ENCODE measurements at places on chromosomes 4 and X. TPM values are rescaled to one million over a fixed set of nuclear protein-coding genes. Genes with fewer than 3 reads are reported as not detected.

UCP1 gene
- not detected for total RNA-seq

- no peak for DNase-seq
These were observed 2384.1 kb downstream of the PCDH7 start for GRCh38 chr4:33104273-33104672.

DNA sequence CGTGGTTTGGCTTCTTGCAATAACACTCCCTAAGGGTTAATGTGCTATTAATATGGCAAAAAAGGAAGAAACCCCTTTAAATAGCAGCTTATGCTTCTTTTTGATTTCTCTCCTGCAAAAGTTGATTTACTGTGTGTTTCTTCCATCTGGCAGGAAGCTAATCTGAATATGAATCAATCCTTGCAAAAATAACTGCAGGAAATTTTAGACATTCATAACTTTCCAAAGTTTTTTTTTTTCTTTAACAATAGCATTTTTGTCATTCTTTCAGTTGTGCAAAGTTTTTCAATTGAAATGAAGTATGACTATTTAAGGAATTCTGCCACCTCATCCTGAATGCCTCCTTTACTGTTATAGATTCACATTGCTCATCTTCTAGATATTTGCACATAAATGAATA, 115.6 kb downstream of the SPANXA1 start:
- DNase-seq: no peak

DNA sequence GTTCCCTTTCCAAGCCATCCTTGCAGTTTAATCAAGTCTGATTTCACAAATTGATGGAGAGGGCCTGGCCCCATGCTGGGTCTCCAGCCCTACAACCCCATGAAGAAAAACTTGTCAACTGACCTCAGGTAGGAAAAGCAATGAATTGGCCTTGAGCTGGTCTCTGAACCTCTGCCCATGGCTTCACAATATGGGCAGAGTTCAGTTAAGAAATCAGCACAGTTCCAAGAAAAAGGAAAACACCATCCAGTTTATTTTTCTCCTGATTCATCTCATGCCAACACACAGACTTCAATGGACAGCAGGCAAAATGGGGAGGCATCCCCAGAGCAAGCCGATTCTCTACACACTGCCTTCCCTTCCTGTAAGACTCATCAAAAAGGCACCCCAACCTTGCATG, 3.3 kb downstream of the RIPPLY1 start:
- no peak for DNase-seq

SPATA4 gene
- total RNA-seq: 0.57 TPM

- DNase-seq: no peak
These were observed 21.4 kb upstream of the AFAP1 start for GRCh38 chr4:7960790-7961655.

GRCh38 chrX:119292445-119292844, 56.4 kb downstream of the PGRMC1 start:
- DNase-seq: no peak

DNA sequence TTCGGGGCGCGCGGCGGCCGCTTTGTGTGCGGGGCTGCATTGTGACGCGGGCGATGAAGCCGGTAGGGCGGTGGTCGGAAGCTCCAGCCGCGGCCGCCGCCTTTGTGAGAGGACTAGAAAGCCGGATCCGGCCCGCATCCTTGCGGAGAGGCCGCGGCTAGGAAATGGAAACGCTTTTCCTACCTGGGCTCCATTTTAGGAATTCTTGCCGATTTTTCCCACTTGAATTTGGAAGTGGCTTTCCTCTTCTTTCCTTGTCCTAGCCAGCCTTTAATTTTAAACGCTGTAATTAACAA, 708 bp downstream of the TMSB4X start:
- no peak for DNase-seq

SPARCL1 gene
- 62.3 TPM for total RNA-seq

ANOS1 gene
- total RNA-seq: 9.7 TPM

GRCh38 chr4:7427361-7427760, 7.4 kb downstream of the PSAPL1 start:
- no peak for DNase-seq

N4BP2 gene
- 23.7 TPM for total RNA-seq

GRCh38 chr4:120207021-120207420, 140.4 kb upstream of the MAD2L1 start:
- DNase-seq: no peak

GRCh38 chrX:129787336-129788055, 7.7 kb downstream of the SASH3 start:
- no peak for DNase-seq

GSX2 gene
- not detected for total RNA-seq

DNA sequence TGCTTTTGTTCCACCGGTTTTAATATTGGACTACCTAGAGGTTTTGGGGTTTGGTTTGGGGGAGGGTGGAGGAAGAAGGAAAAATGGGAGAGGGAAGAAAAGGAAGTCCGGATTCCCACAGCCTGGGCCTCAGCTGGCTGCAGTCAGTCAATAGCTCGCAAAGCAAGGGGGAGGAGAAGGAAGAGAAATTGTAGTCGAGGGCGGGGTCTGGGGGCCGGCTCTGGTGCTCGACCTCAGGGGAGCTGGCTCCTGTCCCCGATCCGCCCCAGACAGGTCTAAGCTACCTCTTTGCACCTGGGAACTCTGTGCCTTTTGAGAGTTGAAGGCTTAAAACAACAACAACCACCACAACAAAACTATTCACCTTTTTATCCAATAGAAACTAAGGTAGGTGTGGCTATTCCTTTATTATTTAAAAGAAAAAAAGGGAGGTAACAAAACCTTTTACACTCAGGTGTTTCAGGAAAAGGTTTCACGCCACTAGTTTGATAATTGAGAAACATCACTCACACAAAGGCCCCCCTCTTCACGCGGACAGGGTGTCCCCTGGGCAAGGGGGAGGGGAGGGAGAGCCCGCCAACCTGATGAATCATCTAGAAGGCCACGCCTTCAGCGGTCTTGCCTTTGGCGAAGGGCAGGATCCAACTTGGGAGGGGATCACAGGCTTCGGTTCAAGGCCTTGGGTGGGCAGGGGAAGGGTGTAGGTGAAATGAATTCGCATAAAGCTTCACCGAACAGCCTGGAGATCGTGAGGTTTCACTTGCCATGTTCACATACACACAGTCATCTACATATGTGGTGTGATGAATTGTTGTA, 1.6 kb upstream of the LNX1 start:
- peak; percentile 73 for DNase-seq

SPIN3 gene
- total RNA-seq: 8.5 TPM

- DNase-seq: no peak
These were observed 67.1 kb downstream of the ACOX3 start for GRCh38 chr4:8373270-8373972.

AMTN gene
- not detected for total RNA-seq

PARM1 gene
- total RNA-seq: 13.2 TPM

DNA sequence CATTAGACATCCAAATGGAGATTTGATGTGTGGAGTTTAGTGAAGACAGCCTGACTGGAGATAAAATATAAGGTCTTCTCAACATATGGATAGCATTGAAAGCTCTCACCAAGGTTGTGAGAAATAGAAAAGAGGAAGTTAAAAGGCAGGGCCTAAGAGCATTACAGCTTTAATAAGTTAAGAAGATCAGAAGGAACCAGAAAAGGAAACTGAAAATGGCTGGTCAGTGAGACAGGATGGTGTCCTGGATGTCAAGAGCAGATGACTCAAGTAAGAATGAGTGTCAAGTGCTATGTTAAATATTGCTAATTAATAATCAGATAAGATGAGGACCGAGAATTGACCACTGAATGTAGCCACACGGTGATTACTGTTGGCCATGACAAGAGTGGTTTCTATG, 642.9 kb downstream of the STPG2 start:
- DNase-seq: no peak

DNA sequence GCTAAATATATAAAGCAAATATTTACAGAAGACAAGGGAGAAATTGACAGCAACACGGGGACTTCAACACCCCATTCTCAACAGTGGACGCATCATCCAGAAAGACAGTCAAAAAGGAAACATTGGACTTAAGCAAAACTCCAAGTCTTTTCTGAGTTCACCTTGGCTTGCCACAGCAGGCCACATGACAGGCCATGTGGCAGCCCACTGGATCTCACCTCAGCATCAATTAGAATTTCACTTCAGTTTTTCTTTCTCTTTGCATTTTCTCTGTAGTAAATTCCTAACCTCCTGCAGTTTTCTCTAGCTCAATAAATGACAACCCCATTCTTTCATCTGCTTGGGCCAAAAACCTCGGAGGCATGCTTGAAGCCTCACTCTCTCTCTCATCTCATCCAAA, 12.4 kb downstream of the SMIM9 start:
- DNase-seq: no peak

DNA sequence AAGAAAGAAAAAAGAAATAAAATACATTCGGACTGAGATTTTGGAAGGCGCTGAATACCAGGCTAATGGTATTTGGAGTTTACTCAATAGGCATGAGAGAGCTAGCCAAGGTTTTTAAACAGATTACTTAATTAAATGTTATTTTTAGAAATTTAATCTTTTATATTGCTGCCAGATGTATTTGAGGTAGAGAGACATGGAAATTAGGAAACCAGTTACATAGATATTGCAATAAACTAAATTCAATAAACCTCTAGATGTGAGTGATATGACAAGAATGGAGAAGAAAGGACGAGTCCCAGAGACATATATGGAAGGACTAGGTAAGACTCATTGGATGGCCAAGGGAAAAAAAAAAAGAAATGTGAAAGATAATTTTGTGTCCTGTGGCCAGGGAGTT, 38.5 kb upstream of the IL13RA1 start:
- DNase-seq: no peak

DNA sequence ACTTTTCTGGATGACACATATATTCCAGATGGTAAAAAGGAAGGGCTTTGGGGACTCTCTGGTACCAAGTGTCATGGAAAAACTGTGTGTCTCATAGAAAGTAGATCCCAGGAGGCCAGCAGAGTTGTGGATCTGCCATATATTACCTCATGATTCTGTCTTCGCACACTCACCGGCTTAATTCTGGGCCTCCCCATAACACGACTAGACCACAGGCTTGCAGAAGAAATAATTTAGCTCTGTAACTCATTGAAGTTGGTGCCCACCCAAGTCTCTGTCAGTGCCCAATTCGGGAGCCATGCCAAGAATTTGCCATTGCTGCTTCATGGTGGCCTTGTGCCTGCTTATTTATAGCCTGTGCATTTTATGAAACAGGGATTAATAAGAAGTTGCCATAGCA, 104.5 kb downstream of the AR start:
- no peak for DNase-seq
